ENCODE measurements at places on chromosomes 11 and 22.

GRCh38 chr11:46216019-46216764, 61.3 kb upstream of the CREB3L1 start:
- no peak for DNase-seq

DNA sequence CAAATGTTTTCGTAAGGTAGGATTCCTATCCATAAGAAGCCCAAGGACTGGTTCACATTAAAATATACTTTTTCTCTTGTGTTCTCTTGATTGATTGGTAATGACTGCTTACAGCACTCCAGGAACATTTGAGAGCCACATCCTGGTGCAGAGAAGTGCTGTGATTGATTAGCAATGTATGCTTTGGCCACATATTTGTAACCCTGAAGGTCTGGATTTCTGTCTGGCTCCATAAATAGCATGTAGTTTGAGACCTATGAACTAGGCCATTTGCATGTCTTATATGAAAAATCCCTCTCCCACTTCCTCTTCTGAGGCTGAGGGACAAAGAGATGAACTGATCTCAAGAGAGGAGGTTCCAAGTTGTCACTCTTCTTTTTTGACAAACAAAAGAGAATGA, 49.3 kb upstream of the CD44 start:
- no peak for DNase-seq

DNA sequence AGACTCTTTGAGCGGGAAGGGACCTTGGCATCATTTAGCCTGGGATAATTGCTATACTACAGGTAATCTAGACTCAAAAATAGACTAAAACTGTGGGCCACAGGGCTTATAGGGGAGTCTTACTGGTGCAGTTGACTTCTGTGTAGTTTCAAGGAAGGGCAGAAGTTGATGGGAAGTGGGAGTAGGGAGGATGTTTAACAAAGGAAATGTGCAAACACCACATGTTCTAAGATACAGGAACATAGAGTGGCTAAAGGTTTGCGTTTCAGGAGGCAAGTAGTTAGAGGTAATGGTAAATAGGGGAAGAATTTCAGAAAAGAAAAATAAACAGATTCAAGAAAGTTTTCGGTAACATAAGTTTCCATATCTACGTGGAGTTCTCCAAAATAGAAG, 14.4 kb upstream of the SORL1 start:
- DNase-seq: no peak

DNA sequence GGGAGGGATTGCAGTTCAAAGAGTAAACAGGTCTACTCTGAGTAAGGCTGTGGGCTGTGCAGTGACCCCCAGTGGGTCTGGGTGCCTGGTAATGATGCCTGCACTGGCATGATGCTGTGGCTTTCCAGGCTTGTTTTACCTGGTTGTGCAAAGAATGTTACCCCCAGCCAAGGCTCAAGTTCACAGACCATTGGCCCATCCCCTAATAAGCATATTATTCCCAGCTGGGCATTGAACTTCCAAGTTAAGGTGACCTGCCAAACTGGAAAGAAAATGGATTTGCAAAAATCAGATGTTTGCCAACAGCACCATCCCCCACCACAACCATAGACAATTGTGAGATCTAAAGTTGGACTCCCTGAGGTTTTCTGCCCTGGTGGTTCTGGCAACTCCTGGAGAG, 7.9 kb upstream of the EHF start:
- DNase-seq: no peak

- DNase-seq: no peak
Observed at GRCh38 chr11:60743058-60743457, 13.6 kb upstream of the MS4A15 start.

GRCh38 chr11:130397780-130398179, 30.6 kb downstream of the ADAMTS8 start:
- DNase-seq: no peak

GRCh38 chr22:49953680-49954344, 6.8 kb upstream of the PIM3 start:
- DNase-seq: no peak
